ENCODE measurements at places on chromosomes 7 and 10.

- no peak for DNase-seq
Observed at GRCh38 chr7:143487566-143487965, 9.9 kb downstream of the TAS2R41 start.

- DNase-seq = no peak
Observed at GRCh38 chr7:110507832-110508231, 583.1 kb upstream of the LRRN3 start.

- no peak for DNase-seq
Observed at GRCh38 chr10:113097036-113097435, 147.0 kb downstream of the TCF7L2 start.

DNA sequence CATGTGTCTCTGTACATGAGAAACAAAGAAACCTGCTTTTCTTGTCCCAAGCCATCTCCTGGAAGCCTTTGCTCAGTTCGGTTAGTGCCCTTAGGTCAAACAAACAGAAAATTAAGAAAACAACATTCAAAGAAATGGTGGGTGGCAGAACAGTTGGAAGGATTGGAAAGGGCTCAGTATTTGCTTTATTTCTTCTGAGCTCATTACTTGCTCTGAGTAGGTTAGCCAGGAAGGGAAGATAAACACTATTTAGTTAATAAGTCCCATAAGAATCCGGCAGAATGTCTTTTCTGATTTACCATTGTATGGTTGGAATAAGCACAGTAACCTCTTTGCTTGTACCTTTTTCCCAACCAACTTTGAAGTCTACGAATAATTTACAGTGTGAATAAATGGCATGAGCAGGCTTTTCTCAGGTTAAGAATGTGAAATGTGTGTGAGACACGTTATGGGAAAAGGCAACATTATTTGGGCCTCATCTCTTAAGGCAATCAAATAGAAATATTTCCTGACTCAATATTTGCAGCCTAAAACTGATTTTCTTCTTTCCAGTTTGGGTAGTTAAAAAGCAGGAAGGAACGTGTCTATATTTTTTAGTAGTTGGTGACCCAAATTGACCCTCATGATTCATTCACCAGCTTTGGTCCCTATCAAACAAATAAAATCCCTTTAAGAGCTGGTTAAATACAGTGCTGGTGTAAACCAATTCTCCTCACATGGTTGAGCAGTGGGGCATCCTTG, 158.5 kb downstream of the DKK1 start:
- no peak for DNase-seq

DNA sequence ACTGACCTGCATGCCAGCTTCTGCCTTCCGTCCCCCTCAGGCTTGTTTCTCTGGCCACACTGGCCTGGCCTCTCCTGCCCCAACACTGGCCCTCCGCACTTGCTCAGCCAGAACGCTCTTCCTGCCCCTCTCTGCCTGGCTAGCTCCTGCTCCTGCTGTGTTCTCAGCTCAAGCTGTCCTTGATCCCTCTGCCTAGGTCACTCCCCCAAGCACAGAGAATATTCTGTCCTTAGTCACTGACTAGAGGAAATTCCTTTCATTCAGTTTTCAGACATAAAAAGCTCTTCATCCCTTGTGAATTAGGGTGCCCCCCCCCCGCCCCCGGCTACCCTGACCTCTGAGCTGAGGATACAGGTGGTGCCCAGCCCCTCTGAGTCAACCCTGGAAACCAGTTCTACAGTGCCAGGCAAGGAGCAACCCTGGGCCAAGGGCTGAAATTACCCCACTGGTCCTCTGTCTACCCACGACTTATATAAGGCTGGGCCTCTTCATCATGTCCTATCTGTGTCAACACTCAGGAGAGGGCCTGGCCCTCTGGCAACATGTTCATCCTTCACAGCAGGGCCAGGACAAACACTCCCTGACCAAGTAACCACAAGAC, 6.6 kb upstream of the SGPL1 start:
- DNase-seq = no peak

DNA sequence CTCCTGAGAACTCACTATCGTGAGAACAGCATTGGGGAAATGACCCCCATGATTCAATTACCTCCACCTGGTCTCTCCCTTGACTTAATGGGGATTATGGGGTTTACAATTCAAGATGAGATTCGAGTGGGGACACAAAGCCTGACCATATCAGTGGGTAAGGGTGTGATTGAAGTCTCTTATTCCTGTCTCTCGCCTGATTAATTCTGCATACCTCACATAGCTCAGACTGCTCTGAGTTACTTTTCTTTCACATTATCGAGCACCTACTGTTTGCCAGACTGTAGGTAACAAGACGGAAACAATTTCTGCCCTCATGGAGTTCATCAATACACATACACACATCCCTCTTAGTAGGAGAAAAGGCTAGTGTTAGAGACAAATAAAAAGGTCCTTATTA, 25.0 kb downstream of the CISD1 start:
- no peak for DNase-seq

- no peak for DNase-seq
Observed at GRCh38 chr10:112022196-112022595, 161.4 kb downstream of the GPAM start.

DNA sequence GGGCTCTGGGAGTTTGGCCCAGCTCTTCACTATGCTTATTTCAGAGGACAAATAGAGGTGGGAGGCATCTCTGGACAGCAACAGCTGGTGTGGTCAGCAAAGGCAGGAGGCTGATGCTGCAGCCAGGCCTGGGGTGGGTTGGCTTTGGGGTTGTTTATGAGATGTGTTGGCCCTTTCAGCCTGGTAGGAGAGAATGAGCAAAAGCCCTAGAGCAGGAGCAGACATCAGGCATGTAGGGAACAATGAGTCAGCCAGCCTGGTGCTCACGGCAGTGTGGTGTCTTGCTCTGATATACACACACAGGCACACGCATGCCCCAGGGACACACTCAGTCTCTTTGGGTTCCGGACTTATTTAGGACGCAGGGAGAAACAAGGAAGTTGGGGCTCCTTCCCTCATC, 157.1 kb downstream of the PRKCQ start:
- no peak for DNase-seq

DNA sequence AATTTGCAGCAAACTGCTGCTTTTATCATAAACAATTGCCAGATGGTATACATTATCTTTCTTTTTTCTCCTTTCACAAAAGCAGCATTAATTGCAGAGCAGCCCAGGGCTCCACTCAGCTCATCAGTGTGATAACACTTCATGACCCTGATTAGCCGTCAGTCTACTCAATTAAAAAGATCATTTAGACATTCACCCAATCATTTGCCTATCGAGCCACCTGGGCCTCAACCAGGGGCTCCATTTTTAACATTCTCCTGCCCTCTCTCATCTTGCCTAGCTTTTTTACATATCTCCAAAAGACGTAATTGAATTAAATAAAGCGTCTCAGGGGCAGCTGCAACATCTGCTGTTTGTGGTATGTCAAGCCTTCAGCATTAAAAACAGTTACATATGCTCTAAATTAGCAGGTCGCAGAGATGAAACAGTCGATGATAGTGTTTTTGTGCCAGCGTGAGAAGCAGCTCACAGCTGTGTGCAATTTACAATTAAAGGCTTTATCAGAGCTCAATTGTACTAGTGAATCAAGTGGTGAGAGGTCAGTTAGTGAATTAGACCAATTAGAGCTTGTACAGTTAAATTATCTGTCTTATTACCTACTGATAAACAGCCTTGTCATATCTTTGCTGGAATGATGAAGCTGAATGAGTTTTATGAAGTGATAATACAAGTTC, 522.5 kb downstream of the ETV1 start:
- DNase-seq = no peak

DNA sequence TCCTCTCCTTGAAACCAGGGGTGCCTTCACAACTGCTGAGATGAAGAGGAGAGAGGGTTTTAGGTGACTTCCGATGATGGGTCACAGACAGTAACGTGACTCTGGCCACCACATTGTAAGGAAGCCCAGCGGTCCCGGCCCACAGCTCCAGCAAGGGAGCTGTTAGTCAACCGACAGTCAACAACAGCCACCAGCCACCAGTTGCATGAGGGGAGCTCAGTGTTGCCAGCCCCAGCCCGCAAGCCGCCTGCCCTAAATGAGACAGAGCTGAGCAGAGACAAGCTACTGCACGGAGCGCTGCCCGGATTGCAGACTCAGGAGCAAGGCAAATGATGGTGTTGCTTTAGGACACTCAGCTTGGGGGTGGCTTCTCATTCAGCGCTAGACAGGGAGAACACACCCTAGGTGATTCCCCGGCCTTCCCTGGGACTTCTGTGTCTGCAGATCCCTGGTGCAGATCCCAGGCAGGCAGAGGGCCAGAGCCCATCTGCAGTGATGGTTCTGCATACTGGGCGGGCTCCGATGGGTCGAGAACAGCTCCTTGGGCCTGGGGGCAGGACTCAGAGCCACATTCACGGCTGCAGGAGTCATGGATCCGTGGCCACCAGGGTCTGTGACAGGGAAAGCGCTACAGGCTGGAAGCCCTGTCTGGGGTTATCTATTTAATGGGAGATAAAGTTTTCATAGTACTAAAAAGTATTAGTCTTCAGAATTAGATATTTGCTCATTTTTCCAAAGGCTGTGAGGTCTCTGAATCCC, 14.3 kb upstream of the RET start:
- DNase-seq = no peak

DNA sequence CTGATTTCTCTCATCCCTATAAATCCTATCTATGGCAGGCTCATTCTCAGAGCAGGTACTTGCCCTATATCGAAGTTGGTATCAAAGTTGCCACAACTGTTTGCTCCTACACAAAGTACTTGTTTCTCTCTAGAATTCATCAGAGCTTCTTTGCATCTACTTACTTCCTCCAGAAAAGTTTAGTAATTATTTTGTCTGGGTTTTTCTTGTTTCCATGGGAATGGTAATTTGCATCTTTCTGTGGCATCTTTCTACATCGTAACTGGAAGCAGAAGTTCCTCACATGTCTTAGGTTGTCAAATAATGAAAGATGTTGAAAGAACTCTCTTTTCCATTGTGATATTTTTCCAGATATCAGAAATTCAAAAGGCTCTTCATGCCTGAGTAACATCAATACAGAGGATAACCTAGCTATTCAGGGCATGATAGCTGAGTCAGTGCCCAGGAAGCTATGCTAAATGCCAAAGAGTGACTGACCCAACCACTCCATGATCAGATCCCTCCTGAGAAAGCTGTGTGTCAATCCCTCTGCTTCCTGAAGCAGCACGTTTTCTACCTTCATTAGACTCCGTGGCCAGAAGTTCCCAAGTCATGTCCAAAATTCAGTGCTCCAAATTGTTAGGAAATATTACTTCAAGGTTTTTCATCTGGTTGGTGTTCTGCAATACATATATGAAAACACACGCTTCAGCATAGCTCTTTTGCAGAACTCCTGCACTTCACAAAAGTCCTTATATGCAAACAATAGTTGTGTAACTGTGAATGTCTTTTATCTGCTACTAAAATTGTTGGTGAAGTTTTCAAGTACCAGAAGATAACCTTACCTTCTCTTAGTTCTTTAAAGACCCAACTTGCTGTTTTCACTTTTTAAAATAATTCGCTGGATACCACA, 216.5 kb downstream of the VTI1A start:
- DNase-seq = no peak

GRCh38 chr7:151595702-151596350, 76.1 kb upstream of the RHEB start:
- no peak for DNase-seq

DNA sequence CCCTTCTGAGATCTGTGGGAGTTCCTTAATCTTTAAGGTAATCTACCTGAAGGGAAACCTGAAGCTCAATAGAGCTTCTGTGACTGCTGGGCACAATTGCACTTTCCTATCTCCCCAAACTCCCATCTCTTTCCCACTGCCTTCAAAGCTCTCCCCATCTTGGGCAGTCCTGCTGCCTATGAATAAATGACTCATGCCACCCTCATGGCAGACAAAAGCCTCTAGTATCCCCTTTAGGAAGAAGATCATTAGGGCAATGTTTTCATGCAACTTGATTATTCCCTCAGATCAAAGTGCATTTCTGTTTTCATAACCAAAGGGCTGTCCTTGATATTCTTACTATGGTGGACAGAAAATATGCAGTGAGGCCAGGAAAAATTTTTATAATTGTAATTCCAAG, 704.9 kb upstream of the LRRN3 start:
- no peak for DNase-seq

DNA sequence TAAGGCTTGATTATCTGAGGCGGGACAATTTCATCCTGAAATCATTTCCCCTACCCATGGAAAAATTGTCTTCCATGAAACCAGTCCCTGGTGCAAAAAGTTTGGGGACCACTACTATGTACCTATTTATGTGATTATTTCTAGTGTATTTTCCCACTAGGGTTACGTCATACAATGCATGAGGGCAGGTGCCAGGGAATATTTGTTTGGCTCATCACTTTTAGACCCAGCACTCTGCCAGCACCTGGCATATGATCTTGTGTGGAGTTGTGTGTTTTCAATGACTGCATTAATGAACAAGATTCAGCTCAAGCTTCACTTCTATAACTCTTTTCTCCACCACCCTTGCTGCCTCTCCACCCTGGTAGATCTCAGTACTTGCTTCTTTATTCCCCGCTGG, 73.3 kb upstream of the TNKS2 start:
- DNase-seq = no peak

DNA sequence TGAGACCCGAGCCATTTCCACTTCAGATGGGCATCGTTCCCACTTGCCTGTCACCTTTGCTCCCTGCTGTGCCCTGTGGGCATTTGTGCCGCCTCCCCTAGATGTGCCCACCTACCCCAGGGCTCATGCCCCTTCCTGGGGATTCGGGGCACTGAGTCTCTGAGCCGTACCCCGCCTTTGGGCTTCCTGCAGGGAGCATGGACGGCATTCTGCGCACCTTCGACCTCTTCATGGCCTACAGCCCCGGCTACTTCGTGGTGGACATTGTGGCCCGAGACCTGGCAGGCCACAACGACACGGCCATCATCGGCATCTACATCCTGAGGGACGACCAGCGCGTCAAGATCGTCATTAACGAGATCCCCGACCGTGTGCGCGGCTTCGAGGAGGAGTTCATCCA, 36.3 kb upstream of the VSIR start:
- DNase-seq = no peak

- no peak for DNase-seq
Observed at GRCh38 chr7:36082910-36083309, 70.1 kb upstream of the EEPD1 start.

- no peak for DNase-seq
Observed at GRCh38 chr10:69045441-69046300, 42.2 kb upstream of the SRGN start.

- no peak for DNase-seq
Observed at GRCh38 chr10:110176141-110177030, 31.0 kb upstream of the MXI1 start.

DNA sequence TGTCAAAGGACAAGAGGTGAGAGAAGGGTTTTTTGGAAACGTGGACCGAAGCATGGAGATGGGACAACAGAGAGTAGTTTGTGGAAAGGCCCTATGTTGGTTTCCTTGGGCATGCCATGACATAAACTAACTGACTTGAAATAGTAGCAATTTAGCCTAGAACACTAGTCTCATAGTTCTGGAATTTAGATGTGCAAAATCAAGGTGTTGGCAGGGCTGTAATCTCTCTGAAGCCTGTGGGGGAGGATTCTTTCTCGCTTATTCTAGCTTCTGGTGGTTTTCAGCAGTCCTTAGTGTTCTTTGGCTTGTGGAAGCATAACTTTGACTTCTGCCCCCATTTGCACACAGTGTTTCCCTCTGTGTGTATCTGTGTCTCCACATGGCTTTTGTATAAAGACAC, 283.4 kb downstream of the GFRA1 start:
- no peak for DNase-seq

Measured in activated naive CD4-positive, alpha-beta T cell (primary cell).